GM12865 (cell line): ENCODE measurements at places on chromosomes 12 and 14.

GRCh38 chr12:120242971-120243699 lies 22.4 kb downstream of the PXN start:
- no peak for DNase-seq

- DNase-seq: peak; percentile 46
These were observed 90.2 kb downstream of the FUT8 start for GRCh38 chr14:65502676-65503124.

- DNase-seq: no peak
These were observed 29.9 kb upstream of the MUCL1 start for GRCh38 chr12:54824402-54824801.

- no peak for DNase-seq
These were observed 38.9 kb upstream of the E2F7 start for GRCh38 chr12:77104286-77104685.

- DNase-seq: no peak
These were observed 84.7 kb downstream of the GALNT4 start for GRCh38 chr12:89439941-89440340.

DNA sequence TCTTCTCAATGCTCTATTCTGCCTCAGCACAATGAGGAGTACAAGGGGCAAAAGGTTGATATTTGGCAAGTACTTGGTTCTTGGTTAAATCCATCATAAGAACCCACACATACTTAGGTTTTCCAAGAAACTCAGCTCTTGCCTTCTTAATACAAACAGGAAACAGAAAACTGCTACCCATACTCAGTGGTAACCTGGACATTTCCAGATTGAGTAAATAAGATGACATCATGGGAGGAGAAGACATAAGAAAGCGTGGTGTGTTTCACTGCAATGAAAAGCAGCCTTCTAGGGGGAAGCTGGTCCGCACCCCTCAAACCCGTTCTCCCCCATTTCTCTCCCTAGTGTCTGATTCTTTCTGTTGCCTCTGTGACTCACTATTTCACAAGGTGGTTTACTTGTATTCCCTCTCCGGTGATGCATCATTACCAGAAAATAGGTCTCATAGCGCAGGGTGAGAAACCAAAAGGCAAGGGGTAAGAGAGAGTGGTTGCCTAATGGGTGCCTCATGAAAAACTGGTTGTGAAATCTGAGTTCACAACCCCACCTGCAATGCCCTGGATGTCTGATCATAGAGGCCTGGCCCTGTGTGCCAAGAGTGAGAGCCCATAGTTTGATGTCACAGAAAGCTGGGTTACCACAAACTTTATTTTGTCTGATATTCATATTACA lies 326.5 kb upstream of the TBX3 start:
- peak; percentile 3 for DNase-seq

- no peak for DNase-seq
These were observed 1.5 kb downstream of the TTC6 start for GRCh38 chr14:37596790-37597472.

DNA sequence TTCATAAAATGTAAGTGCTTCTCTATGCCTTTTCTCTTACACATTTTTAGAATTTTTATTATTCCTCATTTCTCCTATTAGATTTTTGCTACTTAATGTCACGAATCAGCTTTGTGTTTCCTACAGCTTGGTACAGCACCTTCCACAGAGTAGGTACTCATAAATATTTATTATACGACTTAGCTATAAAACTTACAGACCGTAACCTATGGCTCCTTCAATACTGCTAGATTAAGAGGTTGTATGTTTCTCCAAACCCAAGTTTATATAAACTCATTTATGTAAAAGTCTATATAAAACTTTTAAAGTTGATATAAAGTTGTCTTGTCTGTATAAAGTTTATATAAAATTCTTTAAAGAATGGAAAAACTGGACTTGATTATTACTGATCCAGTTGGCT lies 11.5 kb downstream of the NFYB start:
- DNase-seq: no peak

GRCh38 chr12:52255926-52256583 lies 18.4 kb upstream of the KRT86 start:
- DNase-seq: no peak

DNA sequence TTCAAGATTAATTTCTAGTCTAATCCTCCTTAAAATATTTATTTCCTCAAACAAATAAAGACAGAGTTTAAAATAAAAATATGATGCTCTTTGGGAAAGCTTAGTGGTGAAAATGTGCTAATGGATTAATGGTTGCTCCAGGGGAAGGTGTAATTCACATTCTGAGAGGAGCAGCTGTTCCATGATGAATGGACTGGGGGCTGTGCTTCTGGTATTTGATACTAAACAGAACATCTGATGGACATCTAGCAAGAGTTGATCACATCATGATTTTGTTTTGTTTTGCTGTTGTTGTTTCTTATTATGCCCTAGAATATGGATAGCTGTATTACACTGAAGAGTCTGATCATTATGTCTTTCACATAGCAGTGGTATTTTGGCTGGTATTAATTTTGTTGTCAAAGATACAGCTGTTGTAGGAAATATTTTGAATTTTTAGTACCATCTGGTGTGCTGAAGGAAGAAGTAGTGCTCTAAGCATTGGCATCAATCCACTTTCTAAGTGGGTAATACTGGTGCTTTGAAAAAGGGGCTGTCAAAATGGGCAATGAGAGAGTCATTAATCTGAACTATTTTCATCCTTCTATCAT lies 296.4 kb downstream of the ADAMTS20 start:
- no peak for DNase-seq

GRCh38 chr12:83945871-83946270 lies 966.7 kb downstream of the SLC6A15 start:
- no peak for DNase-seq

GRCh38 chr14:79627058-79627457 lies 584.2 kb downstream of the DIO2 start:
- no peak for DNase-seq

DNA sequence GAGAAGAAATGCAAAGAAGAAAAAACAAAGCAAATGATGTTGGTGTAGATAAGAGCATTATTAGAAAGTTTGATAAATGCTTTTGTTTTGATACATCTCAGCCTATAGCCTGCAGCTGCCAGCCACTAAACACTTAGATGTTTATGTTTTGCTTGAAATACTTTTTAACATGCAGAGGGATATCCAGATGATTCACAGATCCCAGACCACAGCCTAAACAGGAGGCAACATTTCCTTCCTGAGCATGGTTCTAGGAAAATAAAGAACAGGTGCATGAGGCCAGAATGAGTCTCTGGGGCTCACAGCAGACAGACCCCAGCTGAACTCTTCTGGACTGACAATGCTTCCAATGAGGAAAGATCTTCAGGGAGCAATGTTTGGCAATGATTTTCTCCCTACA lies 103.7 kb upstream of the EEA1 start:
- no peak for DNase-seq

GRCh38 chr12:53981634-53982565 lies 3.0 kb upstream of the HOXC10 start:
- DNase-seq: no peak

GRCh38 chr12:58932806-58933681 lies 12.7 kb upstream of the LRIG3 start:
- no peak for DNase-seq

DNA sequence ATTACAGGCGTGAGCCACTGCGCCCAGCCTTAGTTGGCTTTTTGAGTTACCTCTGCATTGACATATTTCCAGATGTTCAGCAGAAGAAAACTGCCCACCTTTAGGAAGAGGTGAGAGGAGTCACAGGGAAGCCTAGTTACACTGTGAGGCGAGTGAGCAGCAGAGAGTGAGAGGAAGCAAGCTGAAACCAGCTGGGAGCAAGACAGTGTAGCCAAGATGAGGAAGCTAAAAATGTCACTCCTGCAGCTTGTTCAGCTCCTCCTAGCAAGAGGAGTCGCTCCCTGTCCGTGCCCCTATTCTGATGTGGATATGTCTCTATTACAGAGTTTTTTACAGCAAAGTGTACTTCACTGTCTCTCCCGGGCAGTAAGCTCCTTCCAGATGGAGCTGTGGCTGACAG lies 127.6 kb downstream of the GXYLT1 start:
- DNase-seq: peak; percentile 26

- DNase-seq: no peak
These were observed 1.8 kb downstream of the PITPNM2 start for GRCh38 chr12:123149088-123149487.

GRCh38 chr14:93533437-93533836 lies 102.7 kb downstream of the UNC79 start:
- no peak for DNase-seq

DNA sequence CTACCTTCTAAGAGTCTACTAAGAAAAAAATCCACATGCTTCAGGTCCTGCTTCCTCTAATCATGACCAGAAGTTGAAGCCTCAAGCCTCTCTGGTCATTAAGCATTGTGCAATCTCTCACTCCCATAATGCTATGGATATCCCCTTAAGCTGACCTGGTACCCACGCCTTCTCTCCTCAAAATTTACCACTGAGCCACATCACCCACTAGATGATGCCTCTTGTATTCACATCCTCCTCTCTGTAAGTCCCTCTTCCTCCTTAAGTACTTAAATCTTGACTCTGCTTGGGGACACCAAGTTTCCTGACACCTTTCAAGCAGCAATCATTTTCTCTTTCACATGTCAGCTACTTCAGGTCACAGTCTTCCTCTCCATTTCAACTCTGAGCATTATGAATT lies 9.8 kb downstream of the GALNT4 start:
- DNase-seq: peak; percentile 60

- DNase-seq: no peak
These were observed 2.9 kb upstream of the FAR2 start for GRCh38 chr12:29146196-29146595.

- DNase-seq: no peak
These were observed 99.7 kb downstream of the FGD4 start for GRCh38 chr12:32499048-32499447.

- no peak for DNase-seq
These were observed 55.4 kb downstream of the SETD3 start for GRCh38 chr14:99425272-99425681.

GRCh38 chr14:25400607-25401206 lies 350.8 kb upstream of the STXBP6 start:
- peak; percentile 31 for DNase-seq

- no peak for DNase-seq
These were observed 9.7 kb upstream of the IFI27 start for GRCh38 chr14:94100847-94101246.

GRCh38 chr14:81535396-81536164 lies 1.9 kb upstream of the SEL1L start:
- peak; percentile 43 for DNase-seq
